ENCODE measurements at places on chromosomes 7 and 10. TPM values are rescaled to one million over a fixed set of nuclear protein-coding genes. Genes with fewer than 3 reads are reported as not detected.

The MUC3A gene
- total RNA-seq = not detected

The IDI2 gene
- not detected for total RNA-seq

The CACNA2D1 gene
- total RNA-seq = not detected

The OPN1SW gene
- total RNA-seq = not detected

The SERPINE1 gene
- total RNA-seq = 5.5 TPM

The KCND2 gene
- total RNA-seq = not detected

The ZNF488 gene
- not detected for total RNA-seq

DNA sequence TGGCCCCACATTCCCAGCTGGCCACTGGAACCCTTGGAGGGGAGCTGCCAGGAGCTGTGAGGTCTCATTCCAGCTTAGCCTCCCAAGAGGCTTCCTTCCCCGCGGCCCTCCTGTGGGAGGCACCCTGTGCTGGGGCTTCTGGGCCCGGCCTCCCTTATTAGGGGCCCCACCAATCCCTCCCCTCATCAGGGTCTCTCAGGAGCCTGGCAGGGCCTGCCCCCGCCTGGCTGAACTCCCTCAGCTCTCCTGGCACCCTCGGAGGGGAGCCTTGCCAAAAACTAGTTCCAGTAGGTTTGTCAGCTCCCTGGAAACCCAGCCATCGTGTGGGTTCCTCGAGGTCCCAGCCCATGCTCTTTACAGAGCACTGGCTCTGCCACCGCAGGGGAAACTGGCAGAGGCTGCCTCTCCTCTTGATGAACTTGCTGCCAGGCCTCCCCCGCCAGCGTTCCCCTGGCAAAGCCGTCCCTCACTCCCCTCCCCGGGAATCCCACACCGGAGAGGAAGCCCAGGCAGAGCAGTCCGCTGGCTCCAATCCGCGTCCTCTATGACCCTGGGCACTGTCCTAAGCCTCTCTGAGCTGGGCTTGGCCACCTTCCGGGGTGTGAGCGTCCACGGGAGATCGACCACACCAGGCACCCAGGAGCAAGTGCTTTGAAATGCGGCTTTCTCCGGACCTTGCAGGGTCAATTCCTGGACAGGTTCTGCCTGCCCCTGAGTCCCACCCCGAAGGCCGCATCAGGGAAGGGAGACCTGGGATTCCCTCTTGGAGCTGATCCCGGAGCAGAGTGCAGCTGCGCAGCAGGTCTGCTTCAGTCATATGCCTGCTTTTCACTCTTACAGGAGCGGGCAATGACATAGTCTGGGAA, 139.8 kb downstream of the ARHGAP22 start:
- no peak for DNase-seq
- no peaks in the 10 kb centered on the region for H3K4me1 ChIP-seq
- H3K36me3 ChIP-seq = no peaks in the 10 kb centered on the region
- no peaks in the 10 kb centered on the region for H3K27me3 ChIP-seq

DNA sequence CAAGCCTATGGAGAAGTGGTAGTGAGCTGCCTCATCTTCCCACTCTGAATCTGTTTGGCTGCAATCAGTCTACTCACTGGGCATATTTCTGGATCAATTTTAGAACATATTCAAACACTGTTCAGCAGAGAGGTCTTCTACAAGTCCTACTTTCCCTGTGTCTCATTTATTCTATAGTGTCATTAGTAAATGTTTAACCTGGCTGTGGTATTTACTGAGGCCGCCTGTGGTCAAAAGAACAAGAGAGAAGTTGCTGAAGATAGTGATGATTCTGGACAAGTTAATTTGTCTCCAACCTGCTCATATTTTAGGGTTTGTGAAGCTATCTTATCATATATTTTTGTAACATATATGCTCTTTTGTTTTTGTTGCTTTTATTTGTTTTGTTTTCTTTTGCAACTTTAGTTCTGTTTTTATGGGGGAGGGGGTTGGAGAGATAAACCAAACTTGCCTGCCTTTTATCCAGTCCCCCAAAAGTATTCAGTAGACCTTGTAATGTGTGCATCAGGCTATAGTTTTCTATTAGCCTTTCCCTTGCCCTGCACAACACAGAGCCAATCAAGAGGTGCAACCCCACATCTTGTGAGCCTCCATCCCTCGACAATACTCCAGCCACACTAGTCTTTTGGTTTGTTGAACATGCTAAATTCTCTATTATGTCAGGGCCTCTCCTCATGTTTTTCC, 362.8 kb upstream of the MBL2 start:
- H3K27me3 ChIP-seq = no peaks in the 10 kb centered on the region
- H3K27ac ChIP-seq = no peak overlapping the region
- H3K36me3 ChIP-seq = no peaks in the 10 kb centered on the region
- H3K4me1 ChIP-seq = no peaks in the 10 kb centered on the region

DNA sequence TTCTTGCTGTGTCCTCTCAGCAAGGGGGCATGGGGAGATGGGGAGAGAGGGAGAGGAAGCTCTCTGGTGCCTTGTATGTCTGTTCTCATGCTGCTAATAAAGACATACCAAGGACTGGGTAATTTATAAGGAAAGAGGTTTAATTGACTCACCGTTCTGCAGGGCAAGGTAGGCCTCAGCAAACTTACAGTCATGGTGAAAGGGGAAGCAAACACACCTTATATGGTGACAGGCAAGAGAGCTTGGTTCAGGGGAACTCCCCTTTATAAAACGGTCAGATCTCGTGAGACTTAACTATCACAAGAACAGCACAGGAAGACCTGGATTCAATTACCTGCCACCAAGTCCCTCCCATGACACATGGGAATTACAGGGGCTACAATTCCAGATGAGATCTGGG, 464.7 kb upstream of the CELF2 start:
- no peak for DNase-seq
- H3K36me3 ChIP-seq = no peaks in the 10 kb centered on the region
- H3K27me3 ChIP-seq = no peaks in the 10 kb centered on the region

- H3K36me3 ChIP-seq = no peaks in the 10 kb centered on the region
- no peak overlapping the region for H3K4me3 ChIP-seq
- H3K27ac ChIP-seq = no peak overlapping the region
- DNase-seq = no peak
Measured at GRCh38 chr7:47516985-47517600, 64.8 kb downstream of the TNS3 start.

- no peak overlapping the region for H3K27ac ChIP-seq
- DNase-seq = no peak
- H3K4me1 ChIP-seq = peaks cover 9% of the 10 kb centered on the region
- no peak overlapping the region for H3K4me3 ChIP-seq
Measured at GRCh38 chr10:50538555-50539398, 85.0 kb downstream of the SGMS1 start.

GRCh38 chr10:44674536-44675386, 236.4 kb upstream of the TMEM72 start:
- H3K4me3 ChIP-seq = no peak overlapping the region
- H3K36me3 ChIP-seq = no peaks in the 10 kb centered on the region
- no peak for DNase-seq

- H3K27ac ChIP-seq = no peak overlapping the region
- H3K4me1 ChIP-seq = peaks cover 34% of the 10 kb centered on the region
- no peak for DNase-seq
Measured at GRCh38 chr10:22479419-22479818, 134.1 kb downstream of the SPAG6 start.

DNA sequence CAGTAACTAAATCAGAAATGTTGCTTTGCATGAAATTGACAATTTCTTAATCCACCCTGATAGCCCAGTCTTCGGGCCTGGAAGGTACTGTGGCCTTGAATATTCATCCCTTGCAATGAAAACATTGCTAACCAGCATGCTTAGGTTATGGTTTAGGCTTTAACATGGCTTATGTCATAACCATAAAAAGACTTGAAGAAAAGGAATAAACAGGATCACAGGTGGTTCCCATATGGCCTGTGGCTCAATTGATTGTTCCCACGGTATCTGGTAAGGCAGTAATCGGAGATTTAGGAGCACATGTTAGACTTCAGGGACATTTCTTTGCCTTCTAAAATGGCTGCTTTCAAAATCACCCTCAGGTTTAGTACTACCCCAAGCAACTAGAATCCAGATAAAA, 139.5 kb downstream of the ST7 start:
- H3K27ac ChIP-seq = no peak overlapping the region
- no peaks in the 10 kb centered on the region for H3K27me3 ChIP-seq
- no peak overlapping the region for H3K4me3 ChIP-seq

- no peaks in the 10 kb centered on the region for H3K36me3 ChIP-seq
- H3K27ac ChIP-seq = no peak overlapping the region
- DNase-seq = no peak
- H3K4me1 ChIP-seq = no peaks in the 10 kb centered on the region
- H3K4me3 ChIP-seq = no peak overlapping the region
Measured at GRCh38 chr10:13938950-13939349, 352.2 kb downstream of the PRPF18 start.

GRCh38 chr10:10317151-10317550, 700.5 kb upstream of the CELF2 start:
- H3K36me3 ChIP-seq = no peaks in the 10 kb centered on the region
- H3K4me3 ChIP-seq = no peak overlapping the region
- H3K27me3 ChIP-seq = no peaks in the 10 kb centered on the region
- H3K4me1 ChIP-seq = no peaks in the 10 kb centered on the region
- DNase-seq = no peak
- H3K27ac ChIP-seq = no peak overlapping the region

All from natural killer cell (primary cell).